ENCODE measurements at places on chromosomes 16 and 17. TPM values are rescaled to one million over a fixed set of nuclear protein-coding genes. Genes with fewer than 3 reads are reported as not detected.

Gene KRT32
- total RNA-seq, result not detected

Gene MPP3
- 6.6 TPM for total RNA-seq

Gene TOP2A
- total RNA-seq, result 173 TPM

Gene DHODH
- total RNA-seq, result 15.5 TPM

Gene KRTAP4-1
- total RNA-seq, result not detected

Gene LPO
- total RNA-seq, result not detected

Gene ABCC12
- 1.2 TPM for total RNA-seq

Gene CCT6B
- total RNA-seq, result 1.5 TPM

- DNase-seq, result no peak
These were observed 197.6 kb downstream of the LAT start for GRCh38 chr16:29182501-29182900.

- no peak for DNase-seq
These were observed 3.1 kb downstream of the DDX19A start for GRCh38 chr16:70349783-70350182.

GRCh38 chr16:79602628-79603014, 2.1 kb upstream of the MAF start:
- no peak for DNase-seq

GRCh38 chr17:82439194-82439828, 11.2 kb downstream of the CYBC1 start:
- peak; percentile 46 for DNase-seq

DNA sequence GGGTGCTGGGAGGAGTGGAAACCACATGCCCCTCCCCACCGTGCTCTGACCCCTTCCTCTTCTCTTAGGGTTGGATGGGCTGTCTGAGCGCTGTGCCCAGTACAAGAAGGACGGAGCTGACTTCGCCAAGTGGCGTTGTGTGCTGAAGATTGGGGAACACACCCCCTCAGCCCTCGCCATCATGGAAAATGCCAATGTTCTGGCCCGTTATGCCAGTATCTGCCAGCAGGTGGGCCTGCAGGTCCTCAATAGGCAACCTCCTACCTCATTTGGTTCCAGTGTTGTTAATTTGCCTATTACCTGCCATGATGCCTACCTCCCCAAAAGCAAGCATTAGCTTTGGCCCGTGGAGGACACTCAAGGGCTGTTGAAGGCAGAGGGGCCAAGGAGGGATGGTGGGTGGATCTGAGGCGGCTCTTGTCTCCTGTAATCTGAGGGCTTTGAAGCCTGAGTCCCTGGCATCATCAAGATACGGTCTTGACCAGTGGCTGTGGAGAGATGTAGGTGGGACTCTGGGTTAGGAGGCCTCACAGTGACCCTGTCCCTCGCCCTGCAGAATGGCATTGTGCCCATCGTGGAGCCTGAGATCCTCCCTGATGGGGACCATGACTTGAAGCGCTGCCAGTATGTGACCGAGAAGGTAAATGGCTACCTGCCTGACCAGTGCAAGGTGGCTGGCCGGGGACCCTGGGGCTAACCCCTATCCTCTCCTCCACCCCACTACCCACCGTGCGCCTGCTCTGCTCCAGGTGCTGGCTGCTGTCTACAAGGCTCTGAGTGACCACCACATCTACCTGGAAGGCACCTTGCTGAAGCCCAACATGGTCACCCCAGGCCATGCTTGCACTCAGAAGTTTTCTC, 3.4 kb downstream of the ALDOA start:
- DNase-seq, result peak; percentile 79

- peak; percentile 91 for DNase-seq
These were observed 38.5 kb upstream of the NKD1 start for GRCh38 chr16:50509521-50510341.

DNA sequence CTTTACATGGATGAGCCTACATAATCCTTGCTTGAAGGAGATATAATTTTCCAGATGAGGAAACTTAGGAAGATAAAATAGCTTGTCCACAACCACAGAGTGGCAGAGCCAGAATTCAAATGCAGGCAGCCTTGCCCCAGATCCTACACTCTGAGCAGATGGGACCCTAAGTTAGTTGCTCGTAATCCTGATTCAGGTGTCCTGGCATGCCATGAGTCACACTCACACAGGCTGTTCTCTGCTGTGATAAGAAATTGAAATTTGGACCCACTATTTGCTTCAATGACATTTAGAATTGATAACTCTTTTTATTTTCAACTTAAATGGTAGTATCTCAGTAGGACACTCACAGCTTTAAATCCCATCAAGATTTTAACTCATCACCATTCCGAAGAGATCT, 150.7 kb upstream of the CACNG5 start:
- DNase-seq, result peak; percentile 20

DNA sequence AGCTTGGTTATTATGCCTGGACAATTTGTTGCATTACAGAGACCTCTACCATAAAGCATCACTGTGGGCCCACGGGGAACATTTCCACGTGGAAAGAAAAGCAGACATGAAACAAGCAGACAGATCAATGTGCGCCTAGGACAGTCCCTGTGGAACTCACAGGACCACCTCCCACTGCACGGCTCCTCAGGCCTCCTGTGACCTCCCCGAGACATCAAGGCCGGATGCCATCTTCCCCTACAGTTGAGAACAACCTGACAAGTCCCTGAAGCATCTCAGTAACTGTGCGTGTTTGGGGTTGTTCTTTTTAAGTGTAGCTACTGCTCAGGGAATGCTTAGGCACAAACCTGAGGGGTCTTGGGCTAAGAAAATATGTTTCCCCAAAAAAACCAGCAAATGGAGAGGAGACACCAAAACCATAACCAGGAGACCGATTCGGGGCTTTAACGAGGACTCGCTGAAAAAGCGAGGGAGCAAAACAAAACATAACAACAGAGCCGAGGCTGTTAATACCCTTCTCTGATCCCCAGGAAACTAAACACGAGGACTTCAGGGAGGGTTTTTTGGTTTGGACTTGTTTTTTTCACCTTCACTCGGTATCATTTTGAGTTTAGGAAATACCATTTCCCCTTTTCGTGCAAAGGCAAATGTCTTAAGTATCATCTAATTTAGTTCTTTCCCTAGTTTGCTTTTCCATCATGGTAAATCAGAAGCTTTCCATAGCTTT, 87.1 kb downstream of the CYTH1 start:
- peak; percentile 33 for DNase-seq

DNA sequence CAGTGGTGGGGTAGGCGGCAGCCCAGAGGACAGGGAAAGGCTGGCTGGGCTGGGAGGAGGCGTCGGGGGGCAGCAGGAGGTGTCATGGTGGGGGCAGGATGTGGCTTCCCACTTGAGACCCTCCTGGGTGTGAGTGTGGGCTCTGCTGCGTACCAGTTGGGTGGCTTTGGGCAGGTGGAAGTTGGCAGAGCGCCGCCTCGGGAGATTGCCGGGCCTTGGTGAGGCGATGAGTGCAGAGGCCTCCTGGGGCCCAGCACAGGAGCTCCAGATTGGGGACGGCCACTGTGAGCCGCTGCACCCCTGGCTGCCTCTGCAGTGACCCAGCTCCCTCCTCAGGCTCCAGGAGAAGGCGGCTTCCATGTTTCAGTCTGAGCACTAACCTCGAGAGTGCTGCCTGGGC, 13.8 kb downstream of the GPT2 start:
- no peak for DNase-seq

- DNase-seq, result no peak
These were observed 95.9 kb upstream of the ZFHX3 start for GRCh38 chr16:73143576-73144422.

GRCh38 chr16:830871-831570, 30.5 kb upstream of the GNG13 start:
- no peak for DNase-seq

DNA sequence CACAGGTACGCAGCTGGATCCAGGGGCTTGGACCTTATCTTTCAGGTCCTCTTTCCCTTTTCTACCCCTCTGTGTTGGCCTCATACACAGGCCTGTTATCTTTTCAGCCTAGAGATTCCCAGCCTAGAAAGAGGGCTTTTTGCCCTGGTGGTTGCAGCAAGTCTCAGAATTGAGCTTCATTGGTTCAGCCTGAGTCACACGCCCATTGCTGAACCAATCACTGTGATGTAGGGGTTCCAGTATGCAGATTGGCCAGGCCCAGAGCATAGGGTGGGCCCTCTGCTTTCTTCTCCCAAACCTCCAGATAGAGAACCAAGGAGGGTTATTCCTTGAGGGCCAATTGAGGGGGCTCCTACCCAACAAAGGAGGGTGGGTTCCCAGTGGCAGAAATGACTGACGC, 32.8 kb downstream of the GPT2 start:
- DNase-seq, result peak; percentile 75

DNA sequence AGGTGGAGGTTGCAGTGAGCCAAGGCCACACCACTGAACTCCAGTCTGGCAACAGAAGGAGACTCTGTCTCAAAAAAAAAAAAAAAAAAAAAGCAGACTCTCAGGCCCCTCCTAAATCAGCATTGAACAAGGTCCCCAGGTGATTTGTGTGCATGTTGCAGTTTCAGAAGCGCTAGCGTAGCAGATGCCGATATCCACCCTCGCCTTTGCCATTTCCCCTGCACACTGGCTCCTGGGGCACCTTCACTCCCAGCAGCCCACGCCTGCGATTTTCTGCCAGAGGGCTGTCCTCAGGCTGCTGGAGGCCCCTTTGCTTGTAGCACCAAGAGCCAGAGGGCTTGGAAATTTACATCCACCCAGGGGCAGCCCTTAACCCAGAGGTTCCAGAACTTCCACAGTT, 95.6 kb downstream of the WSCD1 start:
- DNase-seq, result peak; percentile 43
